T-helper 17 cell (primary cell): ENCODE measurements at places on chromosomes 3 and 15.
A peak's percentile ranks its signal among the peaks of the same experiment; 100 is the strongest.

DNA sequence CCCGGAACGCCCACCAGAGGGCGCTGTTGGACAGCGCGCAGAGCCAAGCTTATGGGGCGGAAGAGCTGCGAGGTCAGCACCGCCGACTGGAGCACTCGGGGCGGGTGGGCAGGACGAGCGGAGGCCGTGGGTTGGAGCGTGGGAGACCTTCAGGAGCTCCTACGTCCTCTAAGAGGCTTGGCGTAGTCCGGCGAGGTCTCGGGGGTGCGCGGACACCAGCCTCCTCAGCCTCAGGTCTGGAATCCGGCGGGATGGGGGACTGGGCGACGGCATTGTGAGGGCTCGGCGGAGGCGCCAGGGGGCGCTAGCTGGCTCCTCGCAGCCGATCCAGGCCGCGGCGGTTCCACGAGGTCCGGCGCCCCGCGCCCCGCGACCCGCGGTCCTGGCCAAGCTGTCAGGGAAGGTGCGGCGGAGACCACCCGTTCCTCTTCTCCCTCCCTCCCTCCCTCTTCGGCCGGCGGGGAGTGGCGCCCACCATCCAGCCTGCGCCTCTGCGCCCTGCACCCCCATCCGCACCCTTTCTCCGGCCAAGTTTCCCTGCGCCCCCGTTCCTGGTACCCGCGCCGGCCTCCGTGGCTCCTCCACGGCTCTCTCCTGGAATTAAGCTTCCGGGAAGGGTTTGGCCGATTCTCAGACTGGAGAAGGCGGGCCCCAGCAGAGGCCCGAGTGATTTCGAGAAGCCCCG is 24.3 kb upstream of the POLG start:
- peak; percentile 77 for DNase-seq

- no peak for DNase-seq
These were observed 16.8 kb upstream of the CRBN start for GRCh38 chr3:3196148-3196861.

DNA sequence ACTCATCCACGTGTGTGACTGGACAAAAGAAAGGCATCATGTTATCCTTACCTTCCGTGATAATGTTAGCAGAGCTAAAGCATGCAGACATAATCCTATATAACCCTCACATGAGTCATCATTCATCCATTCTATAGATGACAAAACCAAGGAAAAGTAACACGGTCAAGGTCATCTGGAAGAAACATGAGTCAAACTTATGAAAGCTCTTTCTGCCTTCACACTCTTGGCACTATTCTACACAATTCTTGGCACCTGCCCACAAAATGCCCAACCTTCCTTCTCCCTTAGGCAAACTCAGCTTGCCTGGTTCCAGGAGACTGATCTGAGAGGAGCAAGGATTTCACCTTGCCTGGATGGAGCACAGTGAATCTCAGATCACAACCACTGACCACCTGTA is 66.9 kb downstream of the PRICKLE2 start:
- no peak for DNase-seq

GRCh38 chr15:73442421-73442820 is 543 bp upstream of the REC114 start:
- no peak for DNase-seq

DNA sequence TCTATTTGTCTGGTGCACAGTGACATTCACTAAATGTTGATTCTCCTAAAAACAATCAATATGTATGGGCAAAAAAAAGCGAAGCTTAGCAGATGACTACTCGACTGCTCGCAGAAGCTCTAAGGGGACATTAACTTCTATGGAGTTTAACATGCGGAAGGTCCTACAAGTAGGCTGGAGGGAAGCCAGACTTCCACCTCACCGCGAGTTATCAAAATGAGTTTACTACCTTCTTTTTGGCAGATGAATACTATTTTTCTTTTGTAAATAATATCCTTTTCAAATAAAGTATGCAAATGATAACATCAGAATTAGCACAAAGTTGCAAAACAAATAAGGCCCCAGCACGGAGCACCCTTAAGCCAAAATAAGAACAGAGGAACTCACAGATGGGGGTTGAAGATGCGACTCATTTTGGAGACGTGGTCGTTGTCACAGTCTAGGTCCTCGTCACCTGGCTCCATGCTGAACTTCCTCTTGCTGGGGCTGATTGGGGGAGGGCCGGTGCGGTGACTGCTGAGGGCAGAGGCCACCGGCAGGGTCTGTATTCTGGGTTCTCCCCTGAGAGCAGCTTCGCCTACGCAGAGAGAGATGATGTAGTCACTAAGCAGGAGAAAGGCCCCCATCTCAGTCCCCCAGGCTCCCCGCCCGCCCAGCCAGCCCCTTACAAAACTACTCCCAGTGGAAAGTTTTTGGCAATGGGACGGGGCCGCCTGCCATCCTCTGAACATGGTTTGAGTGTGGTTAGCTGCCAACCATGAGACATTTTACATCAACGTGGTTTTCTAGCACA is 42.1 kb downstream of the VGLL4 start:
- no peak for DNase-seq

DNA sequence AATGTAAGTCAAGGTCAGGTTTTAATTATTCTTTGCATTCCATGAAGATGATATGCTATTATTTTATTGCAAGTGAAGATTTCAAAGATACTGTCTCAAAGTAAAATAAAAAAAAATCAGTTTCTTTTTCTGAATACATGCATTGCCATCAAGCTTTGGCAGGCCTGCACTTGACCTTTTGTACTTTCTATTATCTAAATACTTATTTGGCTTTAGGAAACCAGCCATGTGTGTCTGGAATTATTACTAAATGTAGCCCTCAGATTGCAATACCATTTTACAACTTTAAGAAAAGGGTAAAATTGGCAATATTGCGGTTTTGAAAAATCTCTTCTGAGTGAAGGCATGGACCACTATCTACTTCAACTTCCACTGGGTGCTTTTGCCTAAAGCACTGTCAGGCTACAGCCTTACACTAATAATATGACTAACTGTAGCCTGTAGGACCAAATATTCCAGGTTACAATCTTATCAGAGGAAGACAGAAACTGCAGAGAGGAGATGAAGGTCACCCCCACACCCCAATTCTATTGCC is 349.4 kb upstream of the DCBLD2 start:
- no peak for DNase-seq

- DNase-seq, result no peak
These were observed 136.9 kb upstream of the PRICKLE2 start for GRCh38 chr3:64361962-64362735.
